Immature natural killer cell (primary cell): ENCODE measurements at places on chromosomes 7 and 10.
A peak's percentile ranks its signal among the peaks of the same experiment; 100 is the strongest.

GRCh38 chr10:119235356-119235755, 28.0 kb downstream of the GRK5 start:
- no peak for DNase-seq

- DNase-seq: no peak
Measured at GRCh38 chr10:82267465-82267864, 392.5 kb downstream of the NRG3 start.

GRCh38 chr10:88232983-88233543, 350.1 kb downstream of the RNLS start:
- no peak for DNase-seq

DNA sequence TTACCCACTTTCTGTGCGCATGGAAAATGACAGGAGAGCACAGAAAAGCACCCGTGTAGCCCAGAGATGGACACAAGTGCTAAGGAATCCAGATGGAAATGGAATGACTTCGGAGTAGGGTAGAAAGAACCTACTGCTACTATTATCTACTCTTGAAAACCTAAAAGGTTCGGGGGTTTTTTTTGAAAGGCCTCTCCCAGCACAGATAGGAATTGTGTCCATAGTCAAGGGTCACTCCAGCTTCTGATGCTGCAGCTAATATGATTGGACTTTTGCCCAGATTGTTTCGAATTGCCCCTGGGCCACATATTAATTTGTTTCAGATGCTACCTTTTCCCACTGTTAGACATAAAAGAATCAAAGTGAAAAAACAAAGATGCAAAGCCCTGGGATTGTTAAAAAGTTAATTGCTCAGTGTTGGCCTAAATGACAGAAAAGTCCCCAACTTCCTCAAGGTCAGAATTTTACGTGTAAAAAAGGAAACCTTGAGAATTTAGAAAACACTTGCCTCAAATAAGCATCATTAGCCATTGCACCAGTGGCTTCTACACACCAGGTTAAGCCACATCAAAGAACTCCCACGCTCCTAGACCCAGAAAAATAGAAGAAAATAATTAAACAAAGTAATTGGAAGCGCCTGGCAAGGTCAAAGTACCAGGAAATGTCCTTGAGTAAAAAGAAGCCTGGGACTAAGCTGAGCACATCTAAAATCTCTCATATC, 40.8 kb upstream of the INSIG1 start:
- DNase-seq: no peak

- no peak for DNase-seq
Measured at GRCh38 chr10:24207781-24208611, 942 bp upstream of the KIAA1217 start.

GRCh38 chr7:30254717-30255063, 29.7 kb upstream of the ZNRF2 start:
- no peak for DNase-seq

GRCh38 chr7:88759230-88760135, at the start of gene ZNF804B:
Gene ZNF804B (plus strand): TSS chr7:88759700. CDS start chr7:88759977, 277 bp downstream.
- DNase-seq: no peak

- peak; percentile 19 for DNase-seq
Measured at GRCh38 chr10:77041636-77042258, 595.9 kb downstream of the KCNMA1 start.

GRCh38 chr10:126212738-126213137, 175.5 kb downstream of the ADAM12 start:
- no peak for DNase-seq
